ENCODE measurements at places on chromosomes 12 and 14.
A peak's percentile ranks its signal among the peaks of the same experiment; 100 is the strongest.

- DNase-seq, result peak; percentile 63
Measured at GRCh38 chr14:93941293-93941910, 14.3 kb downstream of the FAM181A start.

DNA sequence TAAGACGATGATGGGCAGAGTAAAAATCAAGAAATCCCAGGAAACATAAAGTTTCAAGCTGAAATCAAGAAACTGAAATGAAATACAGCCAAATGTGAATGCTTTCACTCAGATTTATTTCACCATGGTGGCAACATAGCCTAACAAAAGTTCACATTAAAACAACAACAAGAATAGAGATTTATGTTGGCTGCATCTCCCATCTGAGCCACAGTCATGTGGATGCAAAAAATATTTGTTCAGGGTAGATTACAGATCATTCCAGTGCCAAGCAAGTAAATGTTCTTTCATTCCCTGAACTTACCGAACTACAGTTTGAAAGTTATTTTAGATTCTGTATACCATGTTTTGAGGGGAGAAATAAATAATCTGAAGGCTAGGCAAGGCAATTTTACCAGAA is 159.9 kb upstream of the TMTC1 start:
- DNase-seq, result no peak

- DNase-seq, result no peak
Measured at GRCh38 chr14:75158843-75159614, 17.4 kb downstream of the TMED10 start.

DNA sequence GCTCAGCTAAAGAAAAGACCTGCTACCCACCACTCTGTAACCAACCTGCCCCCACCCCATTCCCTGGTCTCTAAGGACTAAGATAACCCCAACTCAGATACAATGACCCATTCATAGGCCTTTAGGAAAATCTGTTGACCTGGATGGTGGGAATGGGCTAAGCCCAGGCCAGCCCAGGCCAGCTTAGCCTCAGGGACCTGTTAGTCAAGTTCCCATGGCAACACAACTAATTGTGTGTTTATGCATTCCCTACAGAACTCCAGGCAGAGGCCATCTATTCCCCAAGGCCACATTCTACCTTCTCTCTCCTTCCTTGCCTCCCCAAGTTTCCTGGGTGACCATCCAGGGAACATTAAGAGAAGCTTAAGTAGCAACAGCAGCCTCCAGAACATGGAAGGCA is 16.1 kb upstream of the KRT8 start:
- no peak for DNase-seq

DNA sequence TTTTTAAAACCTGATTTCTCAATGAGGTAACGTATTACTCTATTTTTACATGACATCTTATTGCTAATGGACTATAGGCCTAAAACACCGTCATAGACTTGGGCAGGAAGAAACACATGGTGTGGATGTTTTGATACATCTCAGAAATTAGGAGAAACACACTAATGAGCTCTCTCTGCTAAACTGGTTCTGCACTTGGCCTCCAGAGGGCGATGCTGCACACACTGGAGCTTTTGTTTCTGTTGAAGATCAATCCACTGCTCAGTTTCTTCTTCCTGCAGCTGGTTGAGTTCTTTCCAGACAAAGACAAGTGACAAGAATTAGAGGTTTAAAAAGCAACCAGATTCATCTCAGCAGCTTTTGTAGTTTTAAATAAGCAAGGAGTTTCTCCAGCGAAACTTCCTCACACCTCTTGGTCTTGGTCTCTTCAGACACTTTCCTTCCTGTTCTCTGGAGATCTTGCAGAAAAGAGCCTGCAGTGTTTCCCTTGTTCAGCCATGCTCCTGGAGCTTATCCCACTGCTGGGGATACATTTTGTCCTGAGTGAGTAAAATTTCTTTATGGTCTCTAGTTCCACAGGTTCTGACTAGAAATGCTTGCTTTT is 178.5 kb upstream of the OR4E1 start:
- DNase-seq, result peak; percentile 12

GRCh38 chr12:34022079-34022830 is at the start of gene ALG10:
Gene ALG10 (plus strand): TSS chr12:34022496. CDS start chr12:34022600, 104 bp downstream.
- peak; percentile 94 for DNase-seq

DNA sequence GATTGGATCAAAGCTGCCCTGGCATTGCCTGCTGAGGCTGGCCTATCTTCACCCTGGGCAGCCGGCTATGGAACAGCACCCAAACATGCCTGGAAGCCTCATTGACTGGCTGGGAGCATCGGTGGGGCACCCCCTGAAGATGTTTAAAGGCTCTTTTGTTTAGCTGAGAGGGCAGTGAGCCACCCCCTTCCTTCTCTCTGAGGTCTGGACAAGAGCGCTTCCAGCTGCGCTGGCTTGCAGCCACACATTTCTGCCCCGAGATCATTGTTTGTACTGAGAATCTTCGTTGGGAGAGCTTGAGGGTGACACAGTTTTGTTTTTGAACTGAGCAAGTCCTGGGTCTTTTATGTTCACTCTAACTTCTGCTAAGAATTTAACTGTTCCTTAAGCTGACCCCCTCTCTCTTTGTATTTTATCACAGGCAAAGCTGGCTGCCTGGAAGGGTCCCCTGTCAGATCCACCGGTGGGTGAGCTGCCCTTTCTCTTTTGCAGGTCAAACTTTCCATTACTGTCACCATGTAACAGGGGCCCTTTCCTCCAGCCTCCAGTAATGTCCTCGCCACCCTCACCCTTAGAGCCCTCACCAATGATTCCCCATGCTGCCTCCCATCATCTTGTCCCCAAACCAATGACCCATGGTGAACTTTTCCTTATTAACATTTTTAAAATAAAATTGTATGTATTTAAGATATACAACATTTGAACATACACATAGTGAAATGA is 212.2 kb downstream of the KIF26A start:
- DNase-seq, result no peak

- DNase-seq, result no peak
Measured at GRCh38 chr14:81178063-81178462, 42.7 kb downstream of the GTF2A1 start.

DNA sequence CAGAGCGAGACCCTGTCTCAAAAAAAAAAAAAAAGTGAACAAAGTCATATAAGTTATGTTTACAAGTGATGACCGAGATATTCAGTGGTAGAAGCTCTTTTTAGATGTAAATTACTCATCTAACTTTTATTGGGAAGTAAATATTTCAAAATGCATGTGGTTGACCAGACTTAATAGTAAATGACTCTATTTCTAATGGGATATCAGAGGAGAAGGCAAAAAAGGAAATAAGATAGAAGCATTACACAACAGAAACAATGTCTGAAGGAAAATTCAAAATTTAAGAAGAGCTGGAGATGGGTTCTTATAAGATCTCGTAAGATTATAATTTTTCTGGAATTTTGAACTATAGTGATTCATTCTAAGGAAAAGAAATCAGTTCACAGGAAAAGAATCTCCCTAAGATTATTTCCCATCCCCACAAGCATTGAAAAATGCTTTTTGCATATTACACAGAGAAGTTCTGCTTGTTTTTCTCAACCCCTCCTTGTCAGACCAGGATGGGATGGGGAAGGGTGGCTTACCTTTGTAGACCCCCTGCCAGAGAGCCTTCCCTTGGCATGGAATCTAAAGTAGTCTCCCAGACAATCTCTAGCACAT is 63.1 kb upstream of the STK38L start:
- no peak for DNase-seq
